Stimulated activated CD4-positive, alpha-beta T cell treated with anti-CD3 and anti-CD28 coated beads, Interleukin-1b, Interleukin-23, amount 100 ng/mL, for 1 hour (primary cell): ENCODE measurements at places on chromosomes 5 and 9.

GRCh38 chr5:6703806-6704205, 9.4 kb upstream of the TENT4A start:
- no peak for DNase-seq

- no peak for DNase-seq
Observed at GRCh38 chr9:106107716-106108115, 413.4 kb downstream of the TMEM38B start.

DNA sequence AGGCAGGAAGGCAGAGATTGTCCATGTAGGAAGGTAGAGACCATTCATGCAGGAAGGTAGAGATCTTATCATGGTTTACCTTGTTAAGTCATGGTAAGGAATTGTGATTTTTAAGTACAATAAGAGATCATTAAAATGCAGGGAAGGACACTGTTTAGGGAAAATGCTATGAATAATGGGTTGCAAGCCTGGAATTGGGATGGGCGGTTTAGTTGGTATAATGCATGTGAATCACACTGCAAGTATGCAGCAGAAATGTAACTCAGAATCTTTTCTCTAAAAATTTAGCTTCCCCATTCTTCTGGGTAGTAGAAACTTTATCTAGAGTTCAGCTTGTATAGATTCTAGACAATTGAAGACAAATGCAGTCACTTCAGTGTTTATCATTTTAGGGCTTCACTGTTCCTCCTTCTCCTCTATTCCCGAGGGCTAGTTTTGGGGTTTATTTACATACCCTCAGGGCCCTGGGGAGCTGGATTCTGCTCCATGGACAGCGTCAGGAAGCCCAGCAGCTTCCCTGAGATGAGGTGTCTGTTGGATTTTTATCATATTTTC, 212.0 kb downstream of the SREK1 start:
- DNase-seq, result no peak

DNA sequence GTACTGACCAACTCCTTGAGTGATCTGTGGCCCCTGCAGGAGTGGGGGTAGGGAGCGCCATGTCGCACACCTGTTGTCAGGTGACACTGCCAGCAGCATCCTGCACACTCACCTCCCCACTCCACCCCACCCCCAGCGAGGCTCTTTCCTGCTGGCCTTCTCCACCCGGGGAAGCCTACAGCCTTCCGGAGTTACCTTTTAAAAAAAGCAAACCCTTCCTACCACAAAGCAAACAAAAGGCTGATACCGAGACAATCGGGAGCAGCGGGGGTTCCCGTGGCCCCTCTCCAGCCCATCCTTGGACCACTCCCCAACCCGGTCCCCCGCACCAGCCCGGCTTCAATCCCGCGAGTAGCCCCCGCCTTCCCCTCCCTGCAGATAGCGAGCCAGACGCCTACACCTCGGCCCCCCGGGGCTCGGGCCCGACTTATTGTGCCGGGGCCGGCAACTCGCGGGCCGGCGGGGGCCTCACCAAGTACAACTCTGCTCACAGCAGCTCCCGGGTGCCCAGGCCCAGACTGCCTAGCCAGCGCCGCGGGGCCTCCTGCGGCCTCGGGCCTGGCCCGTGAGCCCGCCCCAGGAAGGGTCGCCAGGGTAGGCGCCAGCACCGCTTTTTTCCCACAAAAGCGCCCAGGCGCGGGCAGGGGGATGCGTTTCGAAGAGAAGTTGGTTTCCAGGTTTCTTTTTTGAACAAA, 724 bp downstream of the MACROH2A1 start:
- no peak for DNase-seq

DNA sequence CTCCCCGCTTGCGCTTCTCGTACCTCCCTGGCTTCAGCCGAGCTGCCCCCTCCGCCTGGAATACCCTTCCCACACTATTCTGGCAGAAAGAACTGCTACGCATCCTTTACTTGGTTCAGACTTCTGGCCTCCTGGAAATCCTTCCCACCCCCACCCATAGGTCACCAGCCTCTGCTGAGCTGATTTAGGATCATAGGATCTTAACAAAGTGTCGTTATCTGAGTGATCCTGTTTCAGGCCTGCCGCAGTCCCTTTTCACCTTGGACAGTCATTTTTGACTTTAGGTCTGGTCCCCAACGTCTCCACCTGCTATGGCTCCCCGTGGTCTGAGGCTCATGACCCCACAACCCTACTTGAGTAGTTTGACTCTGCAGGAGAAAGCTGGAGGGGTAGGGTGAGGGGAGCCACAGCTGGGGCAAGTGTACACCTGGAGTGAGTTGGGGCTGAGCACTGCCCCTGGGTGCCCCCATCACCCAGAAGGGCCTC, 27.3 kb downstream of the EGR1 start:
- DNase-seq, result no peak

GRCh38 chr5:111337688-111338087, 113.5 kb downstream of the CAMK4 start:
- DNase-seq, result no peak

DNA sequence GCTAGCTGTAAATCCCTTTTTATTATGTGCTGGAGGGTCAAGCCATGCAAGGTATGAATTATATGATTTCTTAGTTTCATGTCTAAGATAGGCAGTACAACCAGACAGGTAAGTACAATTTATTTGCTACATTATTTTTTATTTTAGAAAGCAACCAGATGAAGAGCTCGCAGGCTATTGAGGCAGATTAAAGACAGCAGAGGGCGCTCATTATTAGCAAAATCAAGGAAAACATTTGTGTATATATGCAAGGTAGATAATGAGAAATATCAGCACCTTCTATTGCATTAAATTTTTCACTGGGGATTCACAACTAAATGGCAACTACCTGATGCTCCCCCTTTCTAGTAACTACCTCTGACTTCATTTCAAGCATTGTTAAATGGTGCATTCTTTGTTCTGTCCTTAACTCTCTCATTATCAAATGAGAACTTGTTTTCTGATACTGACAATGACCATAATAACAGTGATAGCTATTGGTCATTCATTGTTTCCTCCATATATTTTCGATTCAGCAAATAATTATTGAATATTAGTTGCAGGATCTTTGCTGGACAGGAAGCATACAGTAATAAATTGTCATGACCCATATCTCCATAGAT, 8.6 kb downstream of the SCGB3A2 start:
- DNase-seq, result no peak

DNA sequence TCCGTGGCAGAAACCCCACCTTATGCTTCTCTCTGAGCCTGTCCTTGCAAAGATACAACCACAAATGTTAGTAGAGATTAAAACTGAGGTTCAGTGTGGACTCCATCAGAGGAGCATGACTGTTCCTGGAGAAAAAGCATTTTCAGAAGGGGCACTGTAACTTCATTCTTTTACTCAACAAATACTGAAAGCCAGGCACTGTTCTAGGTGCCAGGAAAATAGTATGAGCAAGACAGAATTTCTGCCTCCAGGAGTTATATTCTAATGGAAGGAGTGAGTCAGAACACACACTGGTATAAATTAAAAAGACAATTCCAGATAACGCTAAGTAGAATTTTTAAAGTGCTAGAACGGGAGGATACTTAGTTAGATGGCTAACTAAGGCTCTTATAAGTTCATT, 251.4 kb upstream of the GAS1 start:
- DNase-seq, result no peak

GRCh38 chr9:126564128-126564527, 49.6 kb upstream of the LMX1B start:
- no peak for DNase-seq

- no peak for DNase-seq
Observed at GRCh38 chr5:176184608-176185132, 53.6 kb upstream of the SIMC1 start.

DNA sequence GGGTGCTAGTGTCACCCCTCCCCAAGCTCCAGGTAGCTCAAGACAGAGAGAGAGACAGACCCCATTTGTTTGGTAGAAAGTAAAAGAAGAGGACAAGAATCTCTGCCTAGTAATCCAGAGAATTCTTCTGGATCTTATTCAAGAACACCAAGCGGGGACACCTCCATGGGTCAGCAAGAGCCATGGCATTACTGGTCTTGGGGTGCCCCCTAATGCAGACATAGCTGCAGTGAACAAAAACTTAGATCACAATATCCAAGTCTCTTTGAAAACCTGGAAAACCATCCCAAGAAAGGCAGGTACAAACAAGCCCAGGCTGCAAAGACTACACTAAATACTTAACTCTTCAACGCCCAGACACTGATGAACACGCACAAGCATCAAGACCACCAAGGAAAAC, 29.9 kb upstream of the PDE4D start:
- no peak for DNase-seq

GRCh38 chr5:139265001-139265400, 28.5 kb upstream of the MATR3 start:
- no peak for DNase-seq

DNA sequence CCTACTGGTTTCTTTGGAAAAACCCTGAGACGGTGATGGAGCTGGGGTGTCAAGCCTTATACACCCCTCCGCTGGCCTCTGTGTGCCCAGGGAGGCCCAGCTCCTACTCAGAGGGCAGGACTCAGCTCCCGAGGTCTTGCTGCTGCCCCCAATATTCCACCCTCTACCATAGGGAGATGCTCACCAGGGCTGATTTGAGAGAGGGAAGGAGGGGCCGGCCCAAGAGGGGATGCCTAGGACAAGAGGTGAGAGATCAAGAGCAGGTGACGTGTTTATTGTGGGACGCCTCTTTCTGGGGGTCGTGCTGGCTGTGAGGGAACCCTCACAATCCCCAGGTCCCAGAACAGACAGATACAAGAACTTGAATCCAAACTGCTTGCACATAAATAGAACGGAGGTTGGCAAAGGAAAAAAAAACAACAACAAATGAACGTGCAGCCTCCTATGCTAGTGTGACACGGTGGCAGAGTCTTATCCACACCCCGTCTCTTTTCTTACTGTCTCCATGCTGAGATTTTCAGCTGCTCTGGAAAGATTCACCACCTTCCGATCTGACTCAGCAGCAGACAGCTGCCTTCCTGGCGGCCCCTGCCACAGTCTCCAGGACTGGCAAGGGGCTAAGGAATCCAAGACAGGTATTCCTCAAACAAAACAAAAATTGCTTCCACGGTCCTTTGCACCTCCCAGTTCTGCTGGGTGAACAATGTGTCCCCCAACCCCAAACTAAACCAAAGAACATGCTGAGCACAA, 22.3 kb downstream of the FABP6 start:
- no peak for DNase-seq

- DNase-seq, result no peak
Observed at GRCh38 chr9:6909181-6909580, 151.4 kb downstream of the KDM4C start.

DNA sequence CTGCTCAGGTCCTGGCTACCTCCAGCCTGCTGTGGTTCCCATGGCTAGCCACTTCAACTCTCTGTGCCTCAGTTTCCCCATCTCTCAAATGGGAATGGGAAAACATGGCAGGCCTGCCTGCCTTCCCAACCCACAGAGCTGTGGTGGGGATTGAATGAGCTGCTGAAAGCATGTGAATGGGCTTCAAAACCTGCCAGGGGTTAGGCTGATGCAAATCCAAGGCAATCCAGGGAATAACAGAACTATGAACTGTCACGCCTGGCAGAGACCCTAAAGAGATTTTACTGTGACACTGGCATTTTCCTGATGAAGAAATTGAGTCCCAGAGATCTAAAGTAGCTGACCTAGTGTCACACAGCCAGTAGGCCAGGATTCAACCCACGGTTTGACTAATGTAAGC, 29.9 kb upstream of the TCF7 start:
- no peak for DNase-seq

DNA sequence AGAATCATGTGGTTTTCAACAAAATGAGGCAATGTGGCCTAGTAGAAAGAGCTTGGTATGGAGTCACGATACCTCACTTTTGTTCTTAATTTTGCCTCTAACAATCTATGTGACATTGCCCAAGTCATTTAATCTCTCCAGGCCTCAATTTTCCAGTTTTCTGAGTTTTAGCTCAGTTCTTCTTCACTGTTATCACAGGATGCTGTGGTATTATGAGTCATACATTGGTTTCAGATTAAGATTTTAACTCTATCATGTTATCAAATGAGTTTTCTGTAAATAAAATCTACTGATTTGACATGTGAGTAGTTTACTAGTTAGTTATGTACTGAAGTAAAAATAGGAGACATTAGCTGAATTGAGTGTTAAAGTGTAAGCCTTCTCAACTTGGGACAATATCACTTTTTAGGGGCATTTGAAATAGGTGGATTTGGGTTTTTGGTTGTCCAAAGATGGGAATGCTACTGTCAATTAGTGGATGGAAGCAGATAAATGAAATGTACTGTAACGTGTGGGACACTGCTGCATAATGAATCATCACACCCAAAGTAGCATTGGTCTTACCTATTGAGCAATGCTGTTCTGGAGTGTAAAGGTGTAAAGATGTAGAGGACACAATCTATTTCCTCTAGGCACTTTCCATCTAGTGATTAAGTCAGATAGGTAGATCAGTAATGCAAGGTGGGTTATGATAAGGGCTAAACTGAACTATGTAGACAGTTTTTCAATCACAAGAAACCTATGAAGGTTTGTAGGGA, 73.3 kb downstream of the NNT start:
- no peak for DNase-seq

- DNase-seq, result no peak
Observed at GRCh38 chr5:155085282-155085989, 71.9 kb downstream of the KIF4B start.

DNA sequence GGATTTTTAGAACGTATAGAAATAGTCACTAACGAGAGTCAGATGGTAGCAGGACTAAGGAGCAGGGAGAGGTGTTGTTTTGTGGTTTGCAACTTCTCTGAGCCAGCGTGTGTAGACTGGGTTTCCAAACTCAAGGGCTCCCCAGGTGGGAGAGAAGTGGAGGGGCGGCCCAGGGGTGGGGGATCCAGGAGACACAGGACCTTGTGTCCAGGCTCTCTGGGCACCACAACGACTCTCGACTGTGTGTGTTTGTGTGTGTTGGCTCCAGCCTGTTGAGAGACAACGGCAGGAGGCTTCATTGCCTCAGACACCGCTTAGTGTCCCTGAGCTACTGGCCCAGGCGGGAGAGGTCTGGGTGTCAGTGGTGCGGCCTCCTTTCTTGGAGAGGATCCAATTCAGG, 934 bp upstream of the FCN1 start:
- no peak for DNase-seq

DNA sequence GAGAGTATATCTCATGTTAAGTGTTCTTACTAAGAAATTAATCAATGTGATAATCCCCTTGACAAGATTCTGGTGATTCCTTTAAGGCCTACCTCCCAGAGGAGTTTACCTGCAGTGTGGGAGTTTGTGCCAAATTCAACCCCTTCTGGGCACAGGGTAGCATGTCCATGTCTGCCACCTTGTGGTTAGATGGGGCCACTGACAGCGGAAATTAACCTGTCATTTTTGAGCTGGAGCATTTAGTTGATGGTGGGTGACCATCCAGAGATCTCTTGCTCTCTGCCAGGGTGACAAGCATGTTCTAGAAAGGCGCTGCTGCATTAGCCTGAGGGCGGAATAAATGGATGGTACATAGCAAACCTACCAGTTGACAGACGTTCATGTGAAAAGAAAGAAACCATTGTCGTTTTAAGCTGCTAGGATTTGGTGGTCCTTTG, 132.2 kb downstream of the FBXO4 start:
- DNase-seq, result peak; percentile 30
